SW 1271 (cell line): ENCODE measurements at places on chromosomes 2 and 18.

GRCh38 chr2:126792186-126792585 is 106.5 kb upstream of the TEX51 start:
- no peak for DNase-seq

GRCh38 chr18:51076503-51076902 is 46.5 kb downstream of the SMAD4 start:
- DNase-seq, result no peak

GRCh38 chr2:216134958-216135541 is 25.9 kb downstream of the XRCC5 start:
- no peak for DNase-seq

- no peak for DNase-seq
These were observed 24.8 kb downstream of the SMAD4 start for GRCh38 chr18:51054764-51055163.

GRCh38 chr2:7773362-7774360 is 856.4 kb downstream of the RNF144A start:
- DNase-seq, result no peak

- no peak for DNase-seq
These were observed 2.4 kb downstream of the MARS2 start for GRCh38 chr2:197707316-197708213.

GRCh38 chr18:36374262-36374661 is 76.7 kb downstream of the FHOD3 start:
- DNase-seq, result no peak

- no peak for DNase-seq
These were observed 1079.5 kb upstream of the CELF4 start for GRCh38 chr18:38644875-38645641.

DNA sequence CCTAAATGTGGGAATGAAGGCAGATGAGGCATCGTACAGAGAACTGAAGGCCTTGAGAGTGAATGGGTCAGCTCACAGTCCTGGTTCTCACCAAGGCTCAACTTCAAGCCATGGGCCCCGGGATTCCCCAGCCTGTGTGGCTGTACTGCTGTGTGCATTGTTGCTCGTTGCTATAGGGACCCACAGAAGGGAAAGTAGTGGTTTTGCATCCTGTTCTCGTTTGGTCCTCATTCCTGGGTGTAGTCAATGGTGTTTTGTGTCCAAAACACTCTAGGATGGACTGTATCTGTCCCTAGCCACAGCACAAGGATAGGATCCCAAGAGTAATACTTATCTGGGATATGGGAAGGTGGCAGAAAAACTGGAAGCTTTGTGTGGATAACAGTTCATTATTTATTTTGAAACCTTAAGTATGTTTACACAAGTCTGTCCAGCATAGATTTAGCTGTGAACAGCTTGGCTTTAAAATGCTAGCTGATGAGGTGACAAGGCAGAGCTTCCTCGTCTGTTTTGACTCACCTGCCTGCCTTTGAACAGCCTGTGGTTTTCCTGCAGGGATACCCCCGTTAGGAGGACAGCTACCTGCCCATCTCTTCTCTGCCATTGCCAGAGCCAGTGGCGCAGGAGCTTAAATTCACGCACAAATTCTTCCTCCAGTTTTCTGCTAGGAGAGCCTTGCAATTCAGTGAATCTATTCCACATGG is 85.0 kb downstream of the WDSUB1 start:
- no peak for DNase-seq

DNA sequence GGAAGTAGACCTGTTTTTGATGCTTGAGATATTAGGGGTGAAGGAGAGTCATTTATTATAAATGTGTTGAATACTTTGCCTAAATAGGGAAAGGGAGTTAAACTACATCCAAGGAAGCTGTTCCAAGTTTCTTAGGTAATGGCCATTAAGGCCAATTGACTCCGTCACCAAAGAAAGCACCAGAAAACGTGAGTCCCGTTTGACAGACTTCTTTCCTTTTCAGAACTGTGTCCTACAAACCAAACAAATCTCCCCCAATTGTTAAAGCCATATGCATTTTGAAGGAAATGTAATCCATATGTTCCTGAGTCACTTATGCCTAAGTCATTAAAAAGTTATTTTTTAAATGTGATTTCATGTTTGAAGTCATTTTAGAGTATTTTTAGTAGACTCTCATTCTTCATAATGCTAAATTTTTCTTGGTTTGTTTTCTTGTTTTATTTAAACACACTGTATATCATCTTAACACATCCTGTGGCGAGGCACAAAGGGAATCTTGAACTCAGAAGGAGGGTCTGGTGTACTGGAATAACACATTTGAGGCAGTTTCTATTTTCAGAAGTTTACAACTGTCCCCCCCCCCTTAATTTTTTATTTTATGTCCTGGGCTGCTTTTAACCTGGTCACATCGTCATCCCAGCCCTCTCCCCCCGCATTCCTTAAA is 133.7 kb downstream of the RHBDD1 start:
- no peak for DNase-seq

DNA sequence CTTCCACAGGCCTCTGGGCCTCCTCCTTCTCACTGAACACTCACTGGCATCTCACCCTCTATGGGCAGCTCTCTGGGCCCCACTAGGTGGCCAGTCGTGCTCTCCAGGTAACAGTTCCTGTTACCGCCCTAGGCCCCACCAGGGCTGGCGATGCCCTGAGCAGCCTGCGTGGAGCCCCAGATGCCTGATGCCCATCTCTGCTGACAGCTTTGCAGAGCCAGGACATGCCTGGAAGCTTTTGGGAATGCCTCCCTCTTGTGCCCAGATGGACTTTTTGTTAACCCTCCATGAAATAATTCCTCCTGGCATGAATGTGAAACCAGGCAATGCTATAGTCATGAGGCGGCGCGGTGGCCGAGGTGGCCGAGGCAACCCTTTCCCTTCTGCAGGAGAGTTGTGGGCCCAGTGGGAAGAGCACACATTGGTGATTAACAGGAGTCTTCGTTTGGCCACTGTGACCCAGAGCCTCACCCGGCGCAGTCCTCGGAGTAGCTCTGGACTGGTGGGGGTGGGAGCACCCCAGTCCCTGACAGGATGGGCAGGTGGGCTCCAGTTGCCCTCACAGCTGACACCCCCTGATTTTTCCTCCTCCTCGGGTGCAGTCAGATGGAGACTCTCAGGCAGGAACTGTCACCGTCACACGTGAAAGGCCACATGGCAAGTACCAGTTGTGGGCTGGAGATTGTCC is 80.0 kb downstream of the SH3BP4 start:
- DNase-seq, result no peak

GRCh38 chr2:233137040-233137439 is 76.9 kb downstream of the INPP5D start:
- no peak for DNase-seq

- no peak for DNase-seq
These were observed 155.5 kb downstream of the TMEM247 start for GRCh38 chr2:46634905-46635304.

GRCh38 chr2:165499131-165499530 is 29.6 kb downstream of the CSRNP3 start:
- no peak for DNase-seq

- no peak for DNase-seq
These were observed 159.1 kb upstream of the LHCGR start for GRCh38 chr2:48914477-48915089.

DNA sequence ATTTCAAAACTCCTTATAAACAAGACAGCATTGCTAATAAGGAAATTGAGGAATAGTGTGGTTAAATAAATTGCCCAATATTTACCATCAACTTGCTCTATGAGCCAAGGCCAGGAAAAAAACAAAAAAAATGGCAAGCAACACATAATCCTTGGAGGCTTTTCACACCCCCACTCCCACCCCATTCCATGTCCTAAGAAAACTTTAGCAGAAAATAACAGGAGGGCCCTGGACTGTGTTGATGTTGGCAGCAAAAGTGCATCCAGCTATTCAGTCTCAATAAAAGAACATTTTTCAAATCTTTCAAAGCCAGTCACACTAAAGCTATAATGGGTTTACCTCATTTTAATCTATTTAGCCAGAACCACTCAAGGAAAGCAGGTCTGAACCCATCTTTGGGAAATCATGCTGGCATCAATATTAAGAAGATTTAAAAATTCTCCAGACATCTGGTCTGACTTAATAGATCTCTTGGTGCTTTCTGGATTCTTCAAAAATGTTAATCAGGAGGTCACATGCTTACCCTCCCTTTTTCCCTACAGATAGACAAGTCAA is 34.6 kb upstream of the STK17B start:
- DNase-seq, result no peak

DNA sequence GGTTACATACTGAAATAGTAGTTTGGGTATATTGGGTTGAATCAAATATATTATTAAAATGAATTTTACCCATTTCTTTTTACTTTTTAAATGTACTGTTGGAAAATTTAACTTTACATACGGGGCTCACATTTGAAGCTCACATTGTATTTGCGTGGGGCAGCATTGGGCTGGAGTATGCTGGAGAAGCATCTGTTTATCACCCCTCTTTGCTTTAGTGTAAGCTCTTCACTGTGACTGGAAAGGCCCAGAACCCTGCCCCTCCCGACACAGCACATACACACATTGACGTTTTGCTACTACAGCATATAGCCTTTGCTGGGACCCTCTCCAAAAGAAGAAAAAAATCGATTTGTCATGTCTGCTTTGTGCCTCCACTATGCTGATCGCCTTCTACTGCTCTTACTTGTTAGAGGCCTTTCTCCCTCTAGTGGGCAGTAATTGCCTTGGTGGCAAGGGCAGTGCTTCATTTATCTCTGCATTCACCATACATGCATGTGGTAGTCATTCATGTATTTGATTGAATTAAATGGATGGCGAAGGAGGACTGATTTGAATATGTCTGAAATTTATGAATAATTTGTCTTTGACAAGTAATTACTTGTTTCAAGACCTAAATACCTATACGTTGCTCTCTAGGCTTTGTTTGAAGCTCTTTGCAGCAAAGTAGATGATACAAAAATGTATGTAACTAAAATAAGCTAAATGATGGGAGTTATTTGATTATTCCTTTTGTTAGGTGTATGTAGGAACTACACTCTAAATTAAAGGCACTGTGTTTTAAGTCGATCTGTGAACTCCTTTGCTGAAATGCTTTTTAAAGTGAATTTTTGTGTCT is 37.4 kb downstream of the VAPA start:
- no peak for DNase-seq

DNA sequence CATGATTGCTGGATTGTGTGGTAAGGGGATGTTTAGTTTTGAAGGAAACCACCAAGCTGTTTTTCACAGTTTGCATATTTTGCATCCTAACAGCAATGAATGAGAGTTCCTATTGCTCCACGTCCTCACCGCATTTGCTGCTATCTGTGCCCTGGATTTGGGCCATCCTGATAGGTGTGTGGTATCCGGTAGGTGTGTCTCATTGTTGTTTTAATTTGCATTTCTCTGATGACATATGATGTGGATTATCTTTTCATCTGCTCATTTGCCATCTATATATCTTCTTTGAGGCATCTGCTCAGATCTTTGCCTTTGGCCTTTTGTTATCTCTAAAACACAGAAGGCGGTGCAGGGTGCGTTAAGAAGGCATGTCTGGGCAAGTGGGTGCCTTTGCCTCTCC is 73.3 kb downstream of the LONRF2 start:
- DNase-seq, result no peak

- DNase-seq, result no peak
These were observed 290 bp downstream of the PSMG2 start for GRCh38 chr18:12703096-12703567.

DNA sequence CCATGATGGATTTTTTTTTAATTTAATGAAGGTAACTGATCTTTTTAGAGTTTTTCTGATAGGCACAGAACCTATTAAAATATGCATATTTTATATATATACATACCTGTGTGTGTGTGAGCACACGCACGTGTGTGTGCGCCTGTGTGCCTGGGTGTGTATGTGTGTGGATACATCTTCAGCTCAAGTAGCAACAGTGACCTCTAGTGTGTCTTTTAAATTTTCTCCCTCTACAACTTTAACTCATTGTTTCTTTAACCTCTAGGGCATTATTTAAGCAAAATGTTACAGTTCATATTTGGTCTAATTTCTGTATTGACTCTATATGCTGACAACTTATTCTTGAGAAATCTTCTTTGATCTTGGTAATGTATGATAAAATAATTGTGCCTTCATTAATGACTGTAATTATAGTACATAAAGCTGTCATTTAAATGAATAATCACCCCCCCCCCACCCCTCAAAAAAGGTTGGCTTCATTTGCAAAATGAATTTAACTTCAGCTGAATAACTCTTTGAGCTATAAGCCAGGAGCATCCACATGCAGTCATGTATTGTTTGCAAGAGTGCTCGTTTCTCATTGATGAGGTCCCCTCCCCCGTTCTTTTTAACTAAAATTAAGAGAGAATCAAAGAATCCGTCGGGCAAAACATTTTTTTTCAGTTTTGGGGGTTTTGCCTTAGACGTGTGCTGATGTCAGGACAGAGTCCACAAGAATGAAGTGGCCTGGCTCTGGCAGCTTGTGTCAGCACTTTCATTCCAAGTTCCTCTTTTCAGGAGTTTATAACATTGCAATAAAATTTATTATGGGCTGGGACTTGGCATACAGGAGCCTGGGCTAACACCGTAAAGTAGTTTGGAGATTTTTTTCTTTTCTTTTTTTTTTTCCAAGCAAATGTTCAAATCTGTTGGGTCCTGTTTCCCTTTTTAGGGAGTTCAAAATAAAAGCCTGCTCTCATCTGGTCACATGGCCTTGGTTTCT is 80.0 kb downstream of the ETAA1 start:
- no peak for DNase-seq

- no peak for DNase-seq
These were observed 28.2 kb downstream of the GREB1 start for GRCh38 chr2:11562011-11562410.

DNA sequence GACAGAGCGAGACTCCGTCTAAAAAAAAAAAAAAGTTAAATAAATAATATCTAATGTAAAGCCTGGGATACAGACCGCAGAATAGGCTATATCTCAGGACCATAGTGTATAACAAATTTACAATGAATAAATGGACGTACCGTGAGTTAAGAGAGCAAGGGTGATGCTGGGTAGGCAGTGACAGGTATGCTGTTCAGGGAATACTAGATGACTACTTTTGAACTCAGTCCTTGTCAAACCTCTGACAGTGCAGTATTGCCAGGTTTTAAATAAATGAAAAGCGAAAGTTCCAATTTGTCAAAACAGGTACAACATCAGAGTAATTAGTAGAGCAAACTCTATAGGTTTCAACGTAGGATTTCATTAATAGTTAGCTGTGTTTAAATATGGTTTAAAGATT is 76.8 kb downstream of the CALCRL start:
- DNase-seq, result no peak
